ENCODE measurements at places on chromosomes 1 and 21.

DNA sequence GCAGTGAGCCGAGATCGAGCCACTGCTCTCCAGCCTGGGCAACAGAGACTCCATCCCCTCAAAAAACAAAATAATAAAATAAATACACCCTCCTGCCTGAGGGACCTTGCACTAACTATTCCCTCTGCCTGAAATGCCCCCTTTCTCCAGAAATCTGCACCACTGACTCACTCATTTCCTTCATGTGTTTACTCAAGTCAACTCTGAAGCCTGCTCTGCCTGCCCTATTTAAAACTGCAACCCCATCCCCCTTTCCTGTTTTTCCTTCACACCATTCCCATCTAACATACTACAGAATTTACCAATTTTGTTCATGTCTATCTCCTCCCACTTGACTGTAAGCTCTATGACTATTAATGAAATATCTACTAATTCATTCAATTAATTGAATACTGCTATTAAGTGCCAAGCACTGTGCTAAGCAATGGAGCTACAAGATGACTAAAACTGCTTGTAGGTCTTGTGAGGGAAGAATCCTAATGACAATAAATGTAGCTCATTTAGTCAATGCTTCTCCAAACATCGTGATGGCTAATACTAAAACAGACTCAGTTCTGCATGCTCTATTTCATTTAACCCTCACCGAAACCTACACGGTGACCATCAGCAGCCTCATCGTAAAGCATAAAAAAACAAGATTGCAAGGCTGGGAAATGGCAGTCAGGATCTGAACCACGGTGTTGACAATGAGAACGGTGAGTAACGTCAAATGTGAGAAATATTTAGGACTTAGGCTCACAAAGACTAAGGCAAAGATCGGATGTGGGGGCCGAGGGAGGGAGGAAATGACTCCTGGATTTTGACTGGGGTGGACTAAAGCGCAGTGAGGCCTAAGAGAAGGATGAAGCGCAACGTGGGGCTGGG, 749 bp upstream of the TMEM39B start:
- DNase-seq = no peak

DNA sequence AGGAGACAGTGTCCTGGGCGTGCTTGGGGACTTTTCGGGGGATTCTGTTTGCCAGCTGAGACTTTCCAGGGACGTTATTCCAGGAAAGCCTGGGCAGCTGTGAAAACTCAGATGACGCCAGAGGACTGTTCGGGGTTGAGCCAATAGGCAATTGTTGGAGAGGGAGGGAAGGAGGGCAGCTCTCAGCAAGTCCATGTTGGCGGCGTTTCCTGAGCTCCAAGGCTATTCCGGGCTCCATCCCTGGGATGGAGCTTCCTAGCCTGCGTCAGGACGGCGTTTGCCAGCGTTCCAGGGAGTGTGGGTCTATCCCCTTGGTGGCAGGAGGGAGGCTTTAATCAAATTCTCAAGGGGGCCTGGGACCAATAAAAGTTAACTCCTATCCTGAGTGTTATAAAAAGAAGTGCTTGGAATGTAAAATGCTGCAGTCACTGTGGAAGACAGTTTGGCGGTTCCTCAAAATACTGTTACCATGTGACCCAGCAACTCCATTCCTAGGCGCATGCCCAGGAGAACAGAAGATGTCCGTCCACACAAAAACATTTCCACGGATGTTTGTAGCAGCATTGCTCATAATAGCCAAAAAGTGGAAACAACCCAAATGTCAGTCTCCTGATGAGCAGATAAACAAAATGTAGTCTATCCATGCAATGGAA, 15.2 kb downstream of the SLC27A3 start:
- no peak for DNase-seq

DNA sequence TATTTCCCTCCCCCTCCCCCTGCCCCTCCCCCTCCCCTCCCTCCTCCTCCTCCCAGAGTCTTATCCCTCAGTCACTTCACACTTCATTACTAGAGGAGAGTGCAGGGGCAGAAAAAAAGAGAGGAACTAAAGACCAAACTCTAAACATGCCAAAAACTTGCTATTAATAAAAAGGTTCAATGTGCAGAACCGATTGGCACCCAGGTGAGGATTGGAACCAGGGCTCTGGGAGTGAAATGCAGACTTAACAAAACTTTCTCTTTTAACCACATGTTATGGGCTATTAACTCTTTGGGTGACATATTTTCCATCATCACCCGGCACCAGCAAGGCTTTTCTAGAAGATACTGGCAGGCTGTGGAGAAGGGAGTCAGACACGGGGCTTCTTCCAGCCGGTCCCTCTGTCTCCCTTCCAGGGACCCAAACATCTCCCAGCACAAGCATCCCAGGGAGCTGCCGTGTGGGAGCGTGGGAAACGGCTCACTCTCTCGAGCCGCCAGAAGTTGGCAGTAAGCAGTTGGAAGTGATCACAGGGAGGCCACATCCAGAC, 13.6 kb downstream of the NID1 start:
- DNase-seq = no peak

DNA sequence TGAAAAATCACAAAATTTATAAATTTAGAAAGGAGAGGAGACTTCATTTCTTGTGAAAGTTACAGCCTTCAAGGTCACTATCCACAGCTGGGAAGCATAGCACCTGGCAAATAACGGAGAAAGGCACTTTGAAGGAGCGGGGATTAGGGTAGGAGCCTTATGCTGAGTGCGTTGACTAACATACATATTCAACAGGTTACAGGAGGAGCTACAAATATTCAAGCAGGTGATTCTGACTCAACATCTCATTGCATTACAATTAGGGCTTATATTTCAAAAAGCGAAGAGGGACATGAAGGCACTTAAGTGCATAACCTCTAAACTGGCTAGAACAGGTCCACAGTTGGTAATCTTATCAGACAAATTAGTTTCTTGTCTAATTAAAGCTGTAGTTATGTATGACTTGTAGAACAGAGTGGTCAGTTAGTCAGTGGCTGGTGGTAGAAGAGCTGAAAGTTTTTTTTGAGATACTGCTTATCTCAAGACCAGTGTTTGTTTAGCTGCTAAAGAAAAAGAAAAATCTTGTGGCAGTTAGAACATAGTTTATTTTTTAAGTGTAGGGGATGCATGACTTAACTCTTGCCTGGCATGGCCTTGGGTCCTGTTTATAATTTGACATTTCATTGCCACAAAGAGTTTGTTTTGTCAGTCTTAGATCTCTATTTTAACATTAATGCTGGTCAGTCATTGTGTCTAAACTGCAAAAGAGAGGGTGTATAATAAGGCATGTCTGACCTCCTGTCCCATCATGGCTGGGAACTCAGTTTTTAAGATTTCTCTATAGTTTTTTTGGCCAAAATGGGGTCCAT, 311.5 kb downstream of the DUSP10 start:
- no peak for DNase-seq

DNA sequence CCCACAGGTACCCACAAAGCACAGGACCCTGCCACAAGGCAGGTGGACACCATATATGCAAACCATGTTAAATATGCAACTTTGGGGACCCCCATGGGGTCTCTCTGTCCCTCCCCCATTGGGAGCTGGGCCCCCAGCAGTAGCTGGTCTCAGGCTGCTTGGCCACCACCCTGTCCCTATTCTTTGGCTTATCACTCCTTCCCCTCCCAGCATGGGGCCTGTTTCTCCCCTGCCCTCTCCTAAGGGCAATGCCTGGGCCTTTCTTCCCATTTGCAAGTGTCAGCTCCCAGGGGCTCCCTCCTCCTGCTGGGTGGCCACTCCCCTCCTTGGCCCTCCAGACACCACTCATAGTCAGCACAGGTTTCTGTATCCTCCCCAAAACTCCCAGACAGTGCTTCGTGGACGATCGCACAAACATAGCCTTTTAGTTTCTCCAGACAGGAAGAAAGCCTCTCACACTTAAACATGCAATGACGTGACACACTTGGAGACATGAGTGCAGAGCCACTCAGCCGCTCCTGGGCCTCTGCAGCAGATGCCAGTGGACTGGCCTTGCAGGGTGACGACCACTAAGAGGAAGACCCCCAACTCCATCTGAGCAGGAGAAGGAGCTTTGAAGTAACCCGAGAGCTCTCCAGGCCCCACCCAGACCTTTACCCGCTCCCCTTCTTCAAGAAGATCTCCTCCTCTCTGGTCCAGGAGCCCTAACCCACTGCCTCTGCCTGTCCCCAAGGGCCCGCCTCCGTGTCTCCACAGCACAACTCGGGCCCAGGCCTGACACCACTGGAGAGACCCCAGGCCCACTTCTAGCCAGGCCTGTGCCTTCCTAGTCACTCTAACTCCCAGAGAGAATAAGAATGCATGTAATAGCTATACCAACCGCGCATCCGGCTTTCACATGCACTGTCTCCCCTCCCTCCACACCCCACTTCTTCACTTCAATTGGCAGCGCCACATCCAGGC, 22.9 kb downstream of the CITED4 start:
- DNase-seq = no peak

DNA sequence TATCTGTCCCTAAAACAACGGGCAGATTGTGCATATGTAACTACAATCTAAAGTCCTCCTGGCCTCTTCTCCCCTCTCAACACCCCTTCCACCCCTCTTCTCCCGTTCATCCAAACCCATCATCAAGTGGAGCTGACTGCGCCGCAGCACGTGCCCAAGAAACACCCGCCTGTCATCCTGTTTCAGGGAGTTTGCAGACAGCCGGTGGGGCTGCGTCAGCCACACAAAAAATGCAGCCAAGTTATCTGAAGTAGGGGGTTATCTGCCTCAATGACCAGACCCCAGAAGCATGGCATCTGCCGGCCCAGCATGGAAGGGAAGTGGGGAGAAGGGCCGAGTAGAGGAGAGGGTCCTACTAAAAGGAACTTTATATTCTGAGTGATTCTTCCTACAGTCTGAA, 49.0 kb downstream of the GPR161 start:
- DNase-seq = no peak

Data from SK-N-MC (cell line).